Amniotic stem cell (primary cell): ENCODE measurements at places on chromosomes 1 and 21.

GRCh38 chr1:116486424-116486823 is 84.4 kb downstream of the CD58 start:
- peak; percentile 28 for DNase-seq

DNA sequence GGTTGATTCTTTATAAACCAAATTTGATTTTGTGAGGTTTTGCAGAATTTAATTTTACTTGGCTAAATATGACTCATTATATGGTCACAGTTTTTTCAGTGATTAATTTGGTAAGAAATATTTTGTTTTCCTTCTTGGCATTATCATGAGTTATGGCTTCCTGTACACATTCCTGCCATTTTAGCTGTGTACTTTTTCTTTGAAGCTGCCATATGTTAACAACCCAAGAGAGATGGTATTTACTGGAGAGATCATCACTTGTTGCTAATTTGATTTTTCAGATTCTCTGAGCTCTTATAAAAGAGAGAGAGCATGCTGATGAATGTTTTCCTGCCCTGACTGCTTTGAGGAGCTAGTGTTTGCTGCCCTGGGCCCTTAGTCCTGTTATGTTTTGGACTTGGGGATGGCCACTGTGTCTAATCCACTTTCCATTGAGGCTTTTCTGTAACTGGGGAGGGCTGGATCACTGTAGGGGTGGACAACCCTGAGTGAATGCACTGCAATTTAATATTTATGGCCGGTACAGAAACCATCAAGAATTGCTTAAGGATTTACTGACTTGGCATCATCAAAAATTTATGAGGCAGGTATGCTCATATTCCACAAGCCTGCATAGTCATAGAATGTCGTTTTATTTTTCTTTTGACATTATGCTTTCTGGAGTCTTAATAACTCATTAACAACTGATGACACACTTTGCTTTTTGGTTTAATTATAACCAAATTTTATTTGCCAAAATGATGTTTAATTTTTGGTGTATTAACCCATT is 200.9 kb downstream of the DISC1 start:
- DNase-seq: peak; percentile 30

DNA sequence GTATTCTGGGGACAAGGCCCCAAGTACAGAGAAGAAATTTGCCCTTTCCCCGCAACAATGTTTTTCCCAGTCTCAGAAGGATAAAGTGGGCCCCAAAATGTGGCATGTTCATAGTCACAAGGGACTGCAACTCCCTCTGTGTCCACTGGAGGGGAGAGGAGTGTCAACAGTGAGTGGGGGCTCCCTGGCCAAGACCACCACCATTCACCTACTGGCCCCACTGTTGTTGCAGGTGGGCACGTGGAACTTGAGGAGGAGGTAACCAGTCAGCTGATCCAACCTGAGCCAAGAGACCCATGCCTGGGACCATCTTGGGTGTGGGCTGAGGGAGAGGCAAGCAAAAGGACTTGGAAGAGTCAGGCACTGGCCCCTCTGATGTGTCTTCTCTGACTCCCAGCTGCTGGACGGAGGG is 777 bp downstream of the NUDT17 start:
- no peak for DNase-seq

GRCh38 chr1:50604580-50604979 is 181.3 kb upstream of the DMRTA2 start:
- no peak for DNase-seq

GRCh38 chr1:100462326-100463025 is 75.5 kb upstream of the GPR88 start:
- no peak for DNase-seq

- DNase-seq: no peak
Observed at GRCh38 chr1:224108991-224109390, 4.9 kb upstream of the FBXO28 start.

- no peak for DNase-seq
Observed at GRCh38 chr1:186994897-186995296, 166.1 kb downstream of the PLA2G4A start.

DNA sequence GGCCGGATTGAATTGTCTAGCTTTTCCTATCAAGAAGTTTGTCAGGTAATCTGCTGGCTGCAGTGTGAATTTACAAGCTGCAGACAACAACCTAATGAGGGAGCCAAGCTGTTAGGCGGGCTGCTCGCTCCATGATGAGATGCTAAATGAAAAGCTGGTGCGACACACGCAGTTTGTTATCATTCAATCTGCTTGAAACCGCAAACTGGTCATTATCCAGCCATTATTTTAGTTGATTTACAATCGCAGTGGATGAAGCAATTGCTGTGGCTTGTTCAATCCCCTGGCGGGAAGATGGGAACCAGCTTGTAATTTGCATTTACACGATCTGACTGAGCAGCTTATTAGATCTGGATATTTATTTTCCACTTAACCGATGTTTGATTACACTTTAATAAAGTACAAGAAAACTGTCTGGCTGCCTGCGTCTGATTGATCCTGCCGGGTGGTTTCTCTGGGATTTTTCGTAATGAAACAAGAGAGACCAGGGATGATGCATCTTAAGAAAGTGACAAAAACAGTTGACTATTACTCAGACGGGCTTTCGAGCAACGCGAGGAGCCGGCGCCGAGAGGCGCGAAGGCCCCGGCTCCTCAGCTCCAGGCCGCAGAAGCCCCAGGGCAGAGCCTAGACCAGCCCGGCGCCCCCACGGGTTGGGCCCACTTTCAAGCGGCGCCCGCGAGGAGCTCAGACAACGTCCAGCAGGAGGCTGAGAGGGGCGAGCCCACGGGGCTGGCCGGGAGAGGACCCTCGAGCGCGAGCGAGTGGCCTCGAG is 118.0 kb upstream of the BARHL2 start:
- no peak for DNase-seq

DNA sequence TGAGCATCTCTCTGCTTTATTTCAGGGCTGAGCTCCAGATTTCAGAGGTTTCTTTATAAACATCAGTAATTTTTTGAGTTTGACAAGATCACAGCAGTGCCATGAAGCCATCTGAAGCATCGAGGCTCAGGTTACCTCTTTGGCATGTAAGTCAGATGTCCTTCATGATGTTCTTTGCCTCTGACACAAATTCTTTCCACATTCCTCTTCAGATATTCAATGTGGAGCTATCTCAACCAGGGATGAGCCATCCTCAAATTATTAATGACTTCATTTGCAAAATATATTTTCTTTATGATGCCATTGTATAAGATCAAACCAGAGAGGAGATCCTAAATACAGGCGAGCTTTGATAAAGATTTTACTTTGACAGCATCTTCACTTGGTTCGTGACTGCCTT is 256.7 kb downstream of the COL11A1 start:
- no peak for DNase-seq

DNA sequence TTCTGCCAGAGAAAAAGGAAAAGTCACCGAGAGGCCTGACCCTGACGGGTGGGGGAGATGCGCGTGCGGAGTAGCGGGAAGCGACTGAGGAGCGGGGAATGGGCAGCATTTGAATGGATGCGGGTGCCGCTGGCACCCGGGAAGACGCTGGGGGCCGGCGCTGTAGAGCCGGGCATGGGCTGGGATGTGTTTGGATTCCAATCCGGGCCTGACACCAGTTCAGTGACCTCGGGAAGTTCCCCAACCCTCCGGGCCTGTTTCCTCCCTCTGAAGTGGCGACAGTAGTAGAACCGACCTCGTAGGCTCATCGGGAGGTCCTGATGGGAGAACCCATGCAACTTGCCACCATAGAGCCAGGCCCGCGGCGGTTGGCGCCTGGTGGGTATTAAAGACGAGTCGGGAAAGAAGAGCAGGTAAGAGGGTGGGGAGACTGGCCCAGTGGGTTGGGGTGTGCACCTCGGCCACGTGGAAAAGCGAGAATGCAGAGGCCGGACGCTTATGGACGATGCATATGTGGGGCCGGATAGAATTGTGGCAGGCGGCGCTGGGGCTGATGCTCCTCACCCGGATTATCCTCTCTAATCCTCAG is 642 bp upstream of the SLC16A1 start:
- DNase-seq: no peak

GRCh38 chr1:247401310-247402119 is 14.5 kb upstream of the NLRP3 start:
- DNase-seq: no peak

- DNase-seq: no peak
Observed at GRCh38 chr1:204338997-204339396, 20.7 kb downstream of the PLEKHA6 start.
